Pulmonary artery endothelial cell (primary cell): ENCODE measurements at places on chromosomes 2 and 18. TPM values are rescaled to one million over a fixed set of nuclear protein-coding genes. Genes with fewer than 3 reads are reported as not detected.

DNA sequence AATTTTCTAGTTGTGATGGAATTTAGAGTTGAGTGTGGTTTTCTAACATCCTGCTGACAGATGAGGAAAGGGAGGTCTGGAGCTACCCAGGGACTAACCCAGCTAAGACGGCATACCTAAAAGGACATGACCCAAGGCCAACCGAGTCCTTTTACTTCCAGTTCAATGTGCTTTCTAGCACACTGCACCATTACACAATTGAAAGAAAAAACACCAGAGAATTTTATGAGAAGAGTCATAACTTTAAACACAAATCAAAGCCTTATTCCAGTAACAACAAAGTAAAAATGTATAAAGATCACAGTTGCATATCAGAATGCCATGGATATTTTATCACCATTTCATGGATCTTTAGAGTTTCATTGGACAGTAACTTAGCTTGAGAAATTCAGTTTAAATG lies 480.3 kb downstream of the MEIS1 start:
- DNase-seq = no peak

DNA sequence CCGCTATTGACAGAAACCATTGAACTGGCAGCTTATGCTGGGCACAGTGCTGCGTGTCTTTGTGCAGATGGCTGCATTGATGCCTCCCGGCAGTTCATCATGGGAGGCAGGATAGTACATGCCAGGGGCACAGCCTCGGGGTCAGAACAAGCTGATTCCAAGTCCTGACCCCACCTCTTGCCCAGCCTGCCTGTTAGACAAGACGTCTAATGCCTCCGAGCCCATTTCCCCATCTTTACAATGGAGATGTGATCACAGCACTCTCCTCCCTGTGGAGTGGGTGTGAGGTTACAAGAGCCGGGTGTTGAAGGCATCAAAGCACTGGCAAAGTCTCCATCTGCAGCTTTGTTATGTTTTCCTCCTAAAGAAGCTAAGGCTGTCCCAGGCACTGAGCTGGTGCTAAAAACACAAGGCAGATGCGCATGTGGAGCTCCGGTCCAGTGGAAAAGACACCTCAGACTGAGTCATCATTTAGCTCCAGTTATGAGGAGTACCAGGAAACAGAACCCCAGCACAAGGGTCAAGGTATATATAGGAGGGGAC lies 125.7 kb upstream of the EPAS1 start:
- no peak for DNase-seq

- no peak for DNase-seq
These were observed 966 bp downstream of the ADCY3 start for GRCh38 chr2:24919037-24919505.

- DNase-seq = peak; percentile 24
These were observed 91.8 kb downstream of the NEDD4L start for GRCh38 chr18:58135701-58136331.

DNA sequence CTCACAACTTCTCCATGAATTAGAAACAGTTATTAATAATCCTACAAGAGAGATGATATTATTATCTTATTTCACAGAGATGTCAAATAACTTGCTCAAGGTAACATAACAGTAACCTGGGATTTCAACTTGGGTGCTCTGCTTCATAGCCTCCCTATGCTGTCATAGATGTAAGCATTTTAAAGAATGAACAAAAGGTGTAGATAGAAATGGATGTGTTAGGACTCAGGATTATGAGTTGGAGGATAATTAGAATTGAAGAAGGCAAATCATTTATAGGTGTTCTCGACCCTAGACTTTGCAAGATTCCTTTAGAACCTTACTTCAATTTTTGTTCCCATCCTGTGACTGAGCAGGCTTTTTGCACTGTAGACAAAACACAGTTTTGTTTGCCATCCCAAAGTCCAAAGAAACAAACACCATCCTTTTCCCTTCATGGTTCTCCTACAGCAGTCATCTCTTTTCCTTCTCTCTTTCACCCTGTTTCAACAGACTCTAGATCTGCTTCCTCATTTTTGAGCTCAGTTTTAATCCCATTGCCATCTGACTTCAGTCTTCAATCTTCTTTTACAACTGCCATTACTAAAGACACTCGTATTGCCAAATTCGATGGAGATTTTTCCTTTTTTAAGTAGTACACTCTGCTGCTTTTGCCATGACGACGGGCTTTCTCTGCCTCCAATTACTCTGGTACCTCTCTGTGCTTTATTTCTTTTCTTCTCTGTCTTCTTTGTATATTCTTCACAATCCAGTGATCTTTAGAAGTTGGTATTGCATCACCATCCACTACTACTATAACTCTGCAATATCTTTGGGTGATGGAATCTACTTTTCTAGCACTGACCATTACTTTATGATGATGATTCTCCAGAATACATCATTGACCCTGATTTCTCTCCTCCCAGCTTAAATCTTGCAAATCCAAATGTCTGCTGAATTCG lies 4.5 kb downstream of the HNMT start:
- no peak for DNase-seq

- DNase-seq = peak; percentile 86
These were observed 55.2 kb downstream of the CCDC88A start for GRCh38 chr2:55364189-55365055.

DNA sequence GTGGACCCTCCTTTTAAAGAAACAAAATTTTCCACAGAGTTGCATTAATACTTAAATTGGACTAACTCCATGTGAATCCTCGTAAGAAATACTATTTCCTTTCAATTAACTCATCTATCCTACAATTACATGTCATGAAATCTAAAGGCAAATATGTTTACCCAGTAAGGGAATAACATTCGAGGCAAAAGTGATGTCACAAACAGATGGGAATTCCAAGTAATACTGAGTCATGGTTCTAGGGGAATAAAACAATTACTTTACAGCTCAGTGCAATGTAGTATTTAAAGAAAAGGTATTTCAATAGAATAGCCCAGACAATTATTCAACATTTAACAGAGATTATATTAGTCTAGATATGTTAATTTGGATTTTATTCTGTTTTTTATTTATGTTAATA lies 205.8 kb downstream of the ZNF385B start:
- no peak for DNase-seq

DNA sequence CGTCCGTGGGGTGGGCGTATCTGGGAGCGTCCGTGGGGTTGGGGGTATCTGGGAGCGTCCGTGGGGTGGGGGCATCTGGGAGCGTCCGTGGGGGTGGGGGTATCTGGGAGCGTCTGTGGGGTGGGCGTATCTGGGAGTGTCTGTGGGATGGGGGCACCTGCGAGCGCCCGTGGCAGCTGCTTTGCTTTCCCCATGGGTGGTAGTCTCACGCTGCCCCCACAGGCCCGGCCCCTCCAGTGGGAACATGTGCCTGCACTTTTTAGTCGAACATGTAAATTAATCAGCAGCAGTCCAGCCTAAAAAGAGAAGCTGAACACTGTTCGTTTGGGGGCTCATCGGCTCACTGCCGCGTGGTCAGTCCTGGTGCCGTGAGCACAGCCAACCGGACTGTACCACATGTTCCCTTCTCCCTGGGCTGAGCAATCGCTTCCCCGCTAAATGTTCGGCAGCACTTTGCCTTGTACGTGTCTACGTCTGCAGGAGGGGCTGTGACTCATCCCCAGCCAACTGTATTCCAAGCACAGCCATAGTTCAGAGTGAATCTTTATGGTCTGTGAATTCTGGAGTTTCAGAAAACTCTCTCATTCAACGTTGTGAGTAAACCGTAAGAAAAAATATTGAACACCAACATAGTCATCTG lies 271.5 kb downstream of the AGAP1 start:
- no peak for DNase-seq

- no peak for DNase-seq
These were observed 275.3 kb downstream of the EIPR1 start for GRCh38 chr2:3102081-3102921.

DNA sequence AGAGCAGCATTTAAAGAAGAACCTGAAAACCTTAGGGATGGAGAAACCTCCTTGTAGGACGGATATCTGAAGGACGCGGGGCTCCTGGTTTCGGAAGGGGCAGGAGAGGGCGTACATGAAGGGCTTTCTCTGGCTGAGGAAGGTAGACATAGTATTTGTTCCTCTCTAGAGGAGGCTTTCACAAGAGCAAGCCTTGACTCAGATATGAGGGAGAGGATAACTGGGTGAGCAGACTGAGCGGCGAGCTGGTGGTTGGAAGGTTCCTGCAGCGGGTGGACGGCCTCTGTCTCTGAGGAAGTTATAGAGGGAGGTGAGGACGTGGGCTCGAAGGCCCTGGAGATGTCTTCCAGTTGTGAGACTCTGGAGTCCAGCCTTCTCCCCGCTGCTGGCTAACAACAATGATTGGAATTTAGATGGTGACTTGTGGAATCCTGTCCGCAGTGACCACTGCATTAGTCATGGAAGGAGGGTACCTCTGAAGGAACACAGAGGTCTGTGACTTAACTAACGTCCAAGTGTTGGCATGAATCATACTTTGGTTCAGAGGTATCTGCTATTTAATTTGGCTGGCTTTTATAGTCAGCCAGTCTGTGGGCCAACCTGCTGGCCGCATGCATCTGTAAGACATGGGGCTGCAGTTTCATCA lies 80.9 kb downstream of the ASAP2 start:
- DNase-seq = peak; percentile 89

DNA sequence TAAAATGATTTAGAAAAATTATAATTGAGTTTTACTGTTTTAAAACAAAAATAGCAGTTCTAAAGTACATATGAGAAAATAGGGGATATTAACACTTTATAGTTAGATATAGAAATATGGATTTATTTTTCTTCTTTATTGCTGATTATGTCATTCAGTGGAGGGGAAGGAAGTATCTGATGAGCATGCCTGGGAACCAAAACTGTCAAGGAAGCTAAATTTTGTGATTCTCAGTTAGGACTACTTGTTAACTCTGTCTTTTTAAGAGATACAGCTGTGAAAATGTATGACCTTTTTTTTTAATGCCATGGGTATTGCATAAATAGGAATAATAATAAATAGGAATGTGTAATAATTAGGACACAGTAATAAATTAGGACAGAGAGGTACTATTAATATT lies 44.8 kb downstream of the ITGAV start:
- DNase-seq = no peak

The RAD51AP2 gene
- total RNA-seq = not detected in 2 replicates

The SULT1C4 gene
- total RNA-seq = 4.8 and 7.0 TPM in 2 replicates

The SKA1 gene
- 13.1 and 23.0 TPM in 2 replicates for total RNA-seq

The UGT1A9 gene
- total RNA-seq = not detected in 2 replicates

The ZNF514 gene
- total RNA-seq = 10.2 TPM in 2 replicates

The COL6A3 gene
- total RNA-seq = 0.07 and 0.14 TPM in 2 replicates

The KLHL14 gene
- not detected in 2 replicates for total RNA-seq

The RALB gene
- 163 and 239 TPM in 2 replicates for total RNA-seq

The QPCT gene
- 18.9 and 35.5 TPM in 2 replicates for total RNA-seq

The GALR1 gene
- total RNA-seq = not detected in 2 replicates
